H1 (cell line): ENCODE measurements at places on chromosomes 12 and 14. TPM values are rescaled to one million over a fixed set of nuclear protein-coding genes. Genes with fewer than 3 reads are reported as not detected.

Gene GPRC5D
- total RNA-seq = not detected in 2 replicates

Gene P2RX7
- 0.42 and 0.56 TPM in 2 replicates for total RNA-seq

Gene NUDT4
- total RNA-seq = 61.0 and 71.7 TPM in 2 replicates

Gene BEST3
- 0.17 TPM in 1 of 2 replicates, not detected in the other for total RNA-seq

DNA sequence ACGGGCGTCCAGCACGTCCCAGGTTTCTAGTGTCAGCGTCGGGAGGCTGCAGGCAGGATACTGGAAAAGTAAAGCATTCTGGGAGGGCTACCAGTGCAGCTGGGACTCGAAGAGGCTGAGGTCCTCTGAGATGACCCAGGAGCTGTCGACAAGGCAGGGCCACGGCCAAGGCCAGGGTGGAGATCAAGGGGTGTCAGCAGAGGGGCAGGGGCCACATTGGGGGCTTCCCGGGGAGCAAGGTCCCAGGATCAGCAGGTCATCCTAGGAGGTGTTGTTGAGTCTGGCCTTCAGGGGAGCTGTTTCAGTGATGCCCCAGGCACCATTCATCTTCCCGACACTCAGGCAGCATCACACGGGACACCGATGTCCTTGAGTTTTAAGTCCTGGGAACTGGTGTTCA is 377.8 kb upstream of the SFSWAP start:
- peak; percentile 10 for DNase-seq

- DNase-seq = no peak
Observed at GRCh38 chr14:88947646-88948598, 123.5 kb downstream of the TTC8 start.

GRCh38 chr12:49086116-49086515 is 8.5 kb downstream of the DHH start:
- DNase-seq = no peak

DNA sequence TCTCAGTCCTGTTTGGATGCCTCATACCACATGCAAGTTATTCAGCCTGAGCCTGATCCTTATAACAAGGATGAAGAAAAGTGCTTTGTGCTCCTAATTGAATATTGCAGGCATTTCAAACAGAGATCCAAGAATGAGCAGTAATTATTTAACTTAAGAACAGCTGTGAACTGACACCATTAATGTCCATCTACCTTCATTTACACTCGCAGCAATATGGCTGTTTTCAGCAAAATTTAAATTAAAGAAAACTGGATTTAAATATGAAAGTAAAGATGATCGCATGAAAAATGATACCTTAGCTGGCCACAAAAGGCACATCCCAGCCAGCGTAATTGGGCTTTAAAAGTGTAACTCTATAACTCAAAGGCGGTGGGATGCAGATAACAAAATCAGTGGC is 466.3 kb downstream of the GALC start:
- no peak for DNase-seq

- no peak for DNase-seq
Observed at GRCh38 chr12:11513288-11513687, 117.9 kb upstream of the PRB2 start.

GRCh38 chr12:5078423-5078822 is 34.7 kb downstream of the KCNA5 start:
- DNase-seq = no peak

DNA sequence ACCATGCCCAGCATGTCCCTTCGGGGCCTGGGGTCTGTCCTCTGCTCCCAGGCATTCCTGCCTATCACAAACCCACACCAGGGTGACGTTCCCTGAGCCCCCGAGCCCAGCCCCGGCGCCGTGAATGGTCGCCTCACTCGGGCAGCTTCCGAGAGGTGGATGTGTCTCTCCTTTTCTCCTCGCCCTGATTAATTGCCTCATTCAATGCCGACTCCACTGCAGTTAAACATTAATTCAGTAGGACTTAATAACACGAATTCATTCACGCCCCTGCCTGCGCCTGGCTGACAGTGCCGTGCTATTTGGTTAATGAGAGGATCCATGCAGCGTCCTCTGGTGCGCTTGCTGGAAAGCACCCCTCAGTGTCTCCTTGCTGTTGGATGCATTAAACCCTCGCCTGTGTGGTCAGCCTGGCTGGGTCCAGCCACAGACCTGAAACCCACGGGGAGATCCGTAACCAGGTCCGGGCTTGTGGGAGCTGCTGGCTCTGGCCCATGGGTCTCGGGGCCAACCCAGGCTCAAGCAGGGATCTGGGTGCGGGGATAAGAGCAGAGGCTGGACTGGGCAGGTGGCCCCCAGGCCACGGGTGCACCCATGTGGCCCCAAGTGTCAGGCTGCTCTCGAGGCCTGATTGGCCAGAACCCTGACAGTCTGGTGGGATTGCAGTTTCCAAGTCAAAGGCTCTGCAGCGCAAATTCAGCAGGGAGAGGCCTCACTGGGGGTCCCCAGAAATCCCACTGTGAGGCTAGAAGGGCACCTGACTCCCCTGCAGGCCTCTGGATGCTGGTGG is 55.4 kb downstream of the FBRSL1 start:
- DNase-seq = no peak

- DNase-seq = no peak
Observed at GRCh38 chr12:122395319-122395718, 27.1 kb downstream of the CLIP1 start.

- DNase-seq = no peak
Observed at GRCh38 chr14:68563251-68564131, 229.4 kb downstream of the ZFP36L1 start.
